ENCODE measurements at places on chromosomes 16 and 17.

DNA sequence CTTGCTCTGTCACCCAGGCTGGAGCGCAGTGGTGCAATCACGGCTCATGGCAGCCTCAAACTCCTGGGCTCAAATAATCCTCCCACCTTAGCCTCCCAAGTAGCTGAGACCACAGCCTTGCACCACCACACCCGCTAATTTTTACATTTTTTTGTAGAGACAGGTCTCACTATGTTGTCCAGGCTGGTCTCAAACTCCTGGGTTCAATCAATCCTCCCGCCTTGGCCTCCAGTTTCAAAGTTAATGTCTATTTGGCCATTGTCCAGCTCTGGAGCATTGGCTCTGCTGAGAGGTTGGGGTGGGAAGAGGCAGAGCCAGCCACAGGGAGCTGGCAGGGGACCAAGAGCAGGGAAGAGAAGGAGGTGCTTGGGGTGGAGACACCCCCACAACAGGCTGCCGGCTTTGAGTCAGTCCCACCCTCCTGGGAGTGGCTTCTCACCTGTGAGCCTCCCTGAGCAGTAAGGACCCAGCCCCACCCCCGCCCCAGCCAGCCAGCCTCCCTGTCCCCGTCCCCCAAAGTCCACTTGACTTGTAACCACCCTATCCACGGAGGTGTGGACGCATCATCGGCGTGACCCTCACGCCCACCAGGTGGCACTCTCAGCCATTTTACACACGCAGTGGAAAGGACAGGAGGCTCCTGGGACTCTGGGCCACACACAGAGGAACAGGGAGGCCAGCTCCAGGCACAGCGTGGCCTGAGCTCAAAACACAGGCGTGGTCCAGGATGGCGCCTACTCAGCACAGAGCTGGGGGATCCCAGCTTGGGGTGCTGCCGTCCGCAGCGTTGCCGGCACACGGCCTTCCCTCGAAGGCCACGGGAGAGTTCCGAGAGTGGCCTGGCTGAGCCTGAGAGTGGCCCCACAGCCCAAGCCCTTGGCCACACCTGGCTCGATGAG is 22.8 kb upstream of the PVALEF start:
- peak; percentile 90 for DNase-seq

DNA sequence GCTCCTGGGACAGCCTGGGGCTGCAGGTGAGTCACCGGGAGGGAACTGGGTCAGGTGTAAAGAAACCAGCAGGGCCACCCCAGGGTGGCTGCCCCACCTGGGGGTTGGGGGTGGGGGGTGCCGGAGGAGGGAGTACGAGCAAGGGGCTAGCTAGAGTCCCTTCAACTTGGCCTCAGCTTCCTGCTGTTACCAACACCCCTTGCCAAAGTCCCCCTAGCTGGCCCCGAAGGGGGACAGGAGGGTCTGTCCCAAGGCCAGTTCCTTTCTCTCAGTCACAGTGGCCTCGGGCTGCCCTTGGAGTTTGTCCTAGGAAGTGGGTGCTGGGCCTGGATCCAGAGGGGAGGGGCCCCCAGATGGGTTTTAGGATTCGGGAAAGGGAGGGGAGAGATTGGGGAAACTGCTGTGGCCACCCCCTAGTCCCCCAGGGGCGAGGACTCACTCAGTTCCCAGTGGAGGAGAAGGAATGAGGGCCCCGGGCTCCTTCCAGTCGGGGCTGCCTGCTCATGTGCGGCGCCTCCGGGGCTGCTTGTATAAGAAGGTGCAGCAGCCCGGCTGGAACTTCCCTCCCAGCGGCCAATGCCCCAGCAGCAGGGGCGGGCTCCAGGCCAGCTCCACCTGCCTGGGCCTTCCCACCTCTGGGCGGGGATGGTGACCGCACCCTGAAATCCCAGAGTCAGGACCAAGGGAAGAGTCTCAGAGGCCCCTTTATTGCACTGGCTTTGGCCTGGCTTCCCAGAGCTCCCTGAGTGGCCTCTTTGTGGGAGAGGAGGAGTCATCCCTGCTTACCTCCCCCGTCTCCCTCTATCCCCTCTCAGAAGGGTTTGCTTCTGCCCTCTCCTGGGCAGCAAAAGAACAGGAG is 7.3 kb downstream of the ARHGAP27 start:
- peak; percentile 51 for DNase-seq

DNA sequence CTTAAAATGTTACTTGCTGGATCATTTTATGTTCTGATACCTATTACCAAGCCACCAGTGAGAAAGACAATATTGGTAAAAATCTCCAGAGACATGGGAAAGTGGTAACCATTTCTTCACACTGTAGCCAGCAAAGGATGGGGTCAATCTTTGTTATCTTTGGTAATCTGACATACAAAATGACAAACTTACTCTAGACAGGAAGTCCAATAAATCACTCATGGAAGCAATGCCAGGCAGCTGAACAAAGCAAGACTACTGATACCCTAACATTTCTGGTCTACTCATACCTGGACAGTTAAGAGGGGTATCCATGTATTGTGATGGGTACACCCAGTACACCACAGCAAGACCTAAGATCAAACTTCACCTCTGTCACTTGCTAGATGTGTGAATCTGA is 19.0 kb downstream of the GRB2 start:
- no peak for DNase-seq

DNA sequence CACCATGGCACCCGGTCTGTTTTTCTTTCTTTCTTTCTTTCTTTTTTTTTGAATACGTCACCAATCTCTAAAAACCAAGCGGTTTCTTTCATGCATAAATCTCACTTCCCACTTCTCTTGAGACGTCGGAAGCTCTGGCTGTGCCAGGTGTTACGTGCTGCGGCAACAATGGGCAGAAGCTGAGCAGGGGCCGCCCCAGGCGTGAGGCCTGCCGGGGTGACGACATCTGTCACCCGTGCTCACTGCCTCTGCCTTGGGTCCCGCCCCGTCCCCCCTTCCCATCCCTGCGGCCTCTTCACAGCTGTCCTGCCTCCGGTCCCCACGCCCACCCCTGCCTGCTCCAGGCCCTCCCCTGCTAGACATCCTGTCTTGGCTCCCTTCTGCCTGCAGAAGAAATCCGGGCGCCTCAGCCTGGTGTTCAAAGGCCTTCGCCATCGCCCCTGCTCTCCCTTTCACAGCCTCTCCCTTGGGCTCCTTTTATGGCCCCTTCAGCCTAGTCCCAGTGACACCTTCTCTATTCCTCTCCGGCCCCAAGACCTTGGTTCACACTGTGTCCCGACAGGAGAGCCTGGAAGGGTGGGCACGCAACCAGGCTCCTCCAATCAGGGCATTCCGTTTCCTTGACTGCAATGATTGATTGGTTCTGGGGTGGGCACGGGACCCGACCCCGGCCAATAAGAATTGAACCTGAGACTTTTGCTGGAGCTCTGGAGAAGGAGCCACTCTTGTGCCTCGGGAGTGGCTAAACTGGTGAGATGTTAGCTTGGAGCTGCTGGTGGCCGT is 4.8 kb downstream of the P2RX1 start:
- DNase-seq, result peak; percentile 59

DNA sequence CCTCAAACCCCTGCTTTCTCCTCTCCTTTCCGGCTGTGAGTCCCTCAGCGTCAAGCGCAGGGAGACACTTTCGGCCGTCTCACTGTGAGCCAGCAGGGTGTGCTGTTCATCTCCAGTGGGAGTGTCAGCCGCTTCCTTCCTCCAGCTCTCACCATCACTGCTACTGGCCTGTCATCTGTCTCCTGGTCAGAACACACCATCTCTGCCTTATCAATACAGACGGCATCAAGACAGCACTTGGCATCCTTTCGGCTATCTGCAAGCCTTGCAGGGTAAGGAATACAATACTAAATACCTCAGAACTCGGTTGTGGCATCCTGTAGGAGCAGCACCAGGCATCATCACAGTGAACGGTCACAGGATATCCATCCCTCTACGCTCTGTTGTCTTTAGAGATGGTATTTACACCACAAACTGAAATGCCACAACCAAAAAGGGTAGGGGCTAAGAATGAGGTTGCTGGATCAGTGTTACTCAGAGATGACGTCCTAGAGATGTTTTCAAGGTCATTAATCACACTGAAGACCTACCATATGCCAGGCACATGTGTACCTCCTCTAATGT is 20.7 kb upstream of the CMTM4 start:
- DNase-seq, result peak; percentile 66

DNA sequence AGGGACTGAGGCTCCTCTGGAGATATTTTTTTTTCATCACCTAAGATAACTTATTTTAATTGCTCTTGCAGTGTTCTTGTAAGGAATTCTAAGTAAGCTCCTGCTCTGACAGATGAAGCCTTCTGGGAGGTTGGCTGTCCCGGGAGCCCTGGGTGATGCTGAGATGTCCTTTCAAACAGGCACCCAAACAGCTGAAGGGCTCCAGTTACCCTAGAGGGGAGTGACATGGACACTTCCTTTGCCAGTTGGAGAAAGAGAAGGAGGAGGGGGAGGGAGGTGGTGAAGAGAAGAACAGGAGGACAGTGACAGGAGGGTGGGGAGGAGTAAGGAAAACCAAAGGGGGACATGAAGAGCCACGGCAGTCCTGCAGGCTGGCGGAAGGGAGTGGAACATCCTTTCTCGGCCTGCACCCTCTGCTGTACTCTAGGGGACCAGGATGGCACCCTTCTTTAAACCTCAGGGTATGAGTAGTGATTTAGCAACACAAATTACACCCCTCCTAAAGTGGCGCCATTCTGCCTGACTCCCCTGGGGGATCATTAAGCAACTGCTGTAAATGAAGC is 51.8 kb downstream of the MYH3 start:
- DNase-seq, result no peak

DNA sequence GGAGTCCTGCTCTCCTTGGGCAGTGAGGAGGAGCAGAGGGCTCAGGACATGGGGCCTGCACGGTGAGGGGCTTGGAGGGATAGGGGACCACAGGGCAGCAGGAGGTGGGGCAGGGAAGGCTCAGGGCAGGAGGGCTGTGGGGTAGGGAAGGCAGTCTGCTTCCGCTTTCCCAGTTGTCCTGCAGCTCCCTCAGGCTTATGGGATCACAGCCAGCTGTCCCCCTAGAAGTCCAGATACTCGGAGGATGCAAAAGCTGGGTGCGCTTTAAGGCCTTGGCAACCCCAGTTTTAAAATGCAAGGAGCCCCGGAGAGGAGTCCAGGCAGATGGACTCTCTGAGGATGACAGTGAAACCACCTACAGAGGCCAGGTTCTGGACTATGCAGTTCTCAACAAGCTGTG is 299.1 kb upstream of the FOXF1 start:
- no peak for DNase-seq

- DNase-seq, result no peak
These were observed 3.0 kb downstream of the ERN2 start for GRCh38 chr16:23710008-23710407.

GRCh38 chr17:52025236-52025635 is 133.3 kb downstream of the CA10 start:
- no peak for DNase-seq

GRCh38 chr16:78869492-78869891 is 731.0 kb downstream of the MAF start:
- DNase-seq, result no peak

DNA sequence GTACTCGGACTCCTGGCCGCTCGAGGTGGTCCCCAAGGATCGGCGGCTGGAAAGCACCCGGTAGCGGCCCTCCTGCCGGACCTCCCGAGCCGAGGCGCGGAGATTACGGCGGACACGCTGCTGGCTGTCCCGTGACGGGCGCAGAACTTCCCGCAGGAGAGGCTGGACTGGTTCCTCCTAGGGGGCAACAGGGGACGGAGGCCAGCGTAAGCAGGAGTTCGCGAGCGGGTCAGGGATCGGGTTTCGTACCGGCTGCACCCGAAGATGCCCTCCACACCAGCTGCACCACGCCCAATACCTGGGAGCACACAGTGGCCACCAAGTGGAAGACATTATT is 341 bp downstream of the SLC7A6OS start:
- no peak for DNase-seq

GRCh38 chr16:1793578-1794220 is at the start of gene IGFALS:
IGFALS (minus strand) TSS chr16:1793705; CDS start chr16:1793652, 53 bp downstream.
- no peak for DNase-seq

GRCh38 chr17:4724650-4725049 is 6.6 kb upstream of the MED11 start:
- DNase-seq, result no peak

GRCh38 chr17:70776441-70776840 is 607.1 kb downstream of the KCNJ2 start:
- no peak for DNase-seq

GRCh38 chr17:82332669-82333278 is 792 bp downstream of the SECTM1 start:
- peak; percentile 81 for DNase-seq

DNA sequence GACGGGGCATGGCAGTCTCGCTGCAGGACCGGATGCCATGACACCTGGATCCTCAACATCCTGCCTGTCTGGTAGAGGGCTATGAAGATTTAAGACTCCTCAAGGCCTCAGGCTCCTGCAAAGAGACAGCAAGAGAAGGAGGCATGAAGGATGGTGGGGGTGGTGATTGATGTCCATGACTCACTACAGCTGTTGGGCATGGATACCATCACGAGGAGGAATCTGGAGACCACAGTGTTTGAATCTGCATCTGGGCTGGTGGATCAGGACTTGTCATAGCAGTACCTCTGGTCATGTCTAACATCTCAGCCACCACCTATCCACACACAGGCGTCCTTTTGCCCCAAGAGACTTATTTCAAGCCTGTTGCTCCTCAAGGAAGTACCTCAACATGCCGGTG is 50.2 kb upstream of the WSCD1 start:
- DNase-seq, result no peak

DNA sequence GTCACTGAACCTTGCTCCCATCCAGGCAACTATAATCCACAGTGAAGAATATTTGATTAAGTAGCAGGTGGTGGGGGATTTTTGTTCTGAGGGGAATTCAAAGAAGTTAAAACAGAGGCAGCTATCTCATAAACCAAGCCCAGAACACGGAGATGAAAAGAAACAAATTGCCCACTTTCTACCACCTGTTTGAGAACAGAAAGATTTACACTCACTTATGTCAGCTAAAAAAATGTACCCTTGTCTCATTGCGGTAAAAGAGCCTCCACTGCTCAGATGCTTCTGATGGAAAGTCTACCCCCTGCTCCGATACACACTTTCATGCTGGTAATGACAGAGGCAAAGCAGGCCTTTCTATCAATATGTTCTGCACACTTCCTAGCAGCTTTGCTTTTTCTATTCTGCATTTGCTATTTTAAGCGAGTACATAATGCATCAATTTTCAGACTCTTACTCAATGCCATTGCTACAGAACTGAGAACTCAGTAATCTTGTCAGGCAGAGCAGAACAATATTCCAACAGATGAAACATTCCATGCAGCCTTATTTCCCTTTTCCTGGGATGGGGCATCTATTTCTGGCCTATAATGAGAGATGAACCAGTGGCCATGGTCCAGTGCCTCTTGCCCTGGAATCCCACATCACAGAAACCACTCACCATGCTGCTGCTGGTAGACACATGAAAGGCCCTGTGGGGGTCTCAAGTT is 29.0 kb downstream of the CDK5R1 start:
- DNase-seq, result no peak
